ENCODE measurements at places on chromosomes 6 and 20. TPM values are rescaled to one million over a fixed set of nuclear protein-coding genes. Genes with fewer than 3 reads are reported as not detected.

Gene CTAGE9
- total RNA-seq, result not detected

Gene MAFB
- total RNA-seq, result 41.4 TPM

Gene TFAP2A
- not detected for total RNA-seq

Gene HDGFL1
- total RNA-seq, result not detected

Gene TPD52L2
- total RNA-seq, result 64.2 TPM

Gene KHDC1L
- total RNA-seq, result not detected

Gene MMP24OS
- total RNA-seq, result 87.5 TPM

Gene KCNQ2
- total RNA-seq, result not detected

Gene TENT5A
- 20.8 TPM for total RNA-seq

Gene FBXO30
- total RNA-seq, result 4.2 TPM

Gene SMLR1
- total RNA-seq, result not detected

Gene ADGRF1
- total RNA-seq, result 4.2 TPM

Gene TRIM38
- 15.7 TPM for total RNA-seq

Gene FILIP1
- 31.4 TPM for total RNA-seq

Gene RIPOR3
- 2.1 TPM for total RNA-seq

Gene BTN1A1
- total RNA-seq, result not detected

Gene DYNLT2
- total RNA-seq, result 1.1 TPM

Gene HUS1B
- total RNA-seq, result 0.83 TPM

Gene TXLNB
- total RNA-seq, result 0.52 TPM

Gene PROKR2
- not detected for total RNA-seq

Gene NNAT
- total RNA-seq, result 0.76 TPM

Gene DUSP22
- 49.9 TPM for total RNA-seq

Gene SLC17A9
- 16.8 TPM for total RNA-seq

Gene BICRAL
- total RNA-seq, result 11.1 TPM

Gene TSPO2
- total RNA-seq, result not detected

Gene THBS2
- 5.3 TPM for total RNA-seq

Gene LTB
- total RNA-seq, result 18.7 TPM

Gene FOXQ1
- total RNA-seq, result 11.2 TPM

Gene ELOVL4
- not detected for total RNA-seq

Gene ZSCAN26
- total RNA-seq, result 9.1 TPM

Gene TRIM10
- total RNA-seq, result not detected

Gene OR2J3
- total RNA-seq, result not detected

Gene FNDC1
- 1.8 TPM for total RNA-seq

Gene CALHM4
- total RNA-seq, result not detected

Gene ADGB
- 7.3 TPM for total RNA-seq

Gene COL19A1
- total RNA-seq, result not detected

Gene ENPP1
- 1.7 TPM for total RNA-seq

Gene DHX16
- total RNA-seq, result 60.8 TPM

Gene MUC22
- 0.06 TPM for total RNA-seq

Gene CALHM5
- 1.0 TPM for total RNA-seq

Gene IL17F
- not detected for total RNA-seq

Gene PRRT1
- total RNA-seq, result not detected

Gene NR2E1
- total RNA-seq, result not detected

Gene MEP1A
- total RNA-seq, result not detected

Gene BMP6
- total RNA-seq, result 4.5 TPM

Gene SRSF3
- total RNA-seq, result 220 TPM

Gene FAM162B
- total RNA-seq, result 4.1 TPM

Gene KIF25
- total RNA-seq, result not detected

Gene TP53TG5
- not detected for total RNA-seq

Gene IL17A
- total RNA-seq, result not detected

Gene RAB5IF
- total RNA-seq, result 57.6 TPM

Gene SIGLEC1
- total RNA-seq, result 66.9 TPM

Gene DEFB124
- not detected for total RNA-seq

Gene HLA-DQA1
- total RNA-seq, result 476 TPM

Gene NHLRC1
- not detected for total RNA-seq

Gene KCNK15
- 2.0 TPM for total RNA-seq

Data from upper lobe of left lung (tissue), 6 donors.